Osteoblast (primary cell): ENCODE measurements at places on chromosomes 2 and 18.
A peak's percentile ranks its signal among the peaks of the same experiment; 100 is the strongest.

- no peak for DNase-seq
- H3K4me3 ChIP-seq: no peak overlapping the region
- no peak overlapping the region for H3K27ac ChIP-seq
- H3K36me3 ChIP-seq: no peaks in the 10 kb centered on the region
- H3K27me3 ChIP-seq: no peaks in the 10 kb centered on the region
These were observed 37.9 kb downstream of the EHD3 start for GRCh38 chr2:31271851-31272267.

GRCh38 chr18:43563780-43564179 lies 286.5 kb upstream of the SYT4 start:
- DNase-seq: no peak
- no peak overlapping the region for H3K4me3 ChIP-seq
- no peaks in the 10 kb centered on the region for H3K4me1 ChIP-seq

DNA sequence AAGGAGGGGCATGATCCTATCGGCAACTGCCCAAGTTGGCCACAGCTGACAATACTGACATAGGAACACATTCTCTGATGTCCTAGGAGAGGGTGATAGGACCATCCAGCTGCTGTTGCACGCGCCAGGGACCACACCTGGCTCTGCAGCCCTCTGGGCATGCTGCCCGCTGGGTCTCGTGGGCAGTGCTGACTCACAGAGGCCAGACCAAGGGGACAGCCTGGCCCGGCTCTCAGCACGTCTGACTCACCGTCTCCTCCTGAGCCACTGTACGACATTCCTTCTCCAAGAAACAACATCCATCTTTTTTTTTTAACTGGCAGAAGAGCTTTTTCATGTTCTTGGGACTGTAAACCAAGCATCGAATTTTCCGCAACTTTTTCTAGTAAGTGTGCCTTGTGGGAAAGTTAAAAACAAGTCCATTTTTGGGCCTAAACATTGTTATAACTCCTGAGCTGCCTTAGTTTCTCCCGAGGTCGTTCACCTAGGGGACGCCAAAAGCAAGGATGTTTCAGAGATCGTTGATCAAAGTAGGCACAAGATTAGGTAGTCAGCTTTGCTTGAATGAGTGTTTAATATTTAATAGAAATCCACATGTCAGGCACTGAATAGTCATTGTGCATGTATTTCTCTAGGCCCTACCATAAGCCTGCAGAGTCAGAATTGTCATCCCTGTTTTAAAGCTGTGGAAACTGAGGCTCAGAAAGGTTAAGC lies 100.3 kb downstream of the TTC32 start:
- peaks cover 23% of the 10 kb centered on the region for H3K4me1 ChIP-seq
- H3K27me3 ChIP-seq: no peaks in the 10 kb centered on the region
- peak overlapping the region; percentile 79 for H3K27ac ChIP-seq
- DNase-seq: peak; percentile 96

DNA sequence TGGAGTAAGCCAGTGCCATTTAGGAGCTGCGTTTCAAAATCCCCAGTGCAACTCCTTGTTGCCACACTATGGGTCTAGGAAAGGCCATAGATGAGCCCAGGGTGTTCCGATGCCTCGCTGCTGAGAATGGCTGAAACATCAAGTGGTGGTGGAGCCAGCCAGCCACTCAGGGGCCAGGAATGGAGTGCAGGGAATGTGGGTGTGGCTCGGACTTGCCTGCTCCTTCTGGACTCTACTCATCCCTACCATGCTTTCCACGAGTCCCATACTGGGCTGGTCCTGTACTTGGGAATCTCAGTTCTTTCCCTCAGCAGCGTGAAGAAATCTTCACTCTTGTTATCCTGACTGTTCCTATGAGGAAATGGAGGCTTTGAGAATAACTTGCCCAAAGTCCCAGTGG lies 143.5 kb downstream of the INSIG2 start:
- DNase-seq: no peak
- H3K4me3 ChIP-seq: no peak overlapping the region
- H3K4me1 ChIP-seq: no peaks in the 10 kb centered on the region
- H3K27me3 ChIP-seq: peaks cover 2% of the 10 kb centered on the region

DNA sequence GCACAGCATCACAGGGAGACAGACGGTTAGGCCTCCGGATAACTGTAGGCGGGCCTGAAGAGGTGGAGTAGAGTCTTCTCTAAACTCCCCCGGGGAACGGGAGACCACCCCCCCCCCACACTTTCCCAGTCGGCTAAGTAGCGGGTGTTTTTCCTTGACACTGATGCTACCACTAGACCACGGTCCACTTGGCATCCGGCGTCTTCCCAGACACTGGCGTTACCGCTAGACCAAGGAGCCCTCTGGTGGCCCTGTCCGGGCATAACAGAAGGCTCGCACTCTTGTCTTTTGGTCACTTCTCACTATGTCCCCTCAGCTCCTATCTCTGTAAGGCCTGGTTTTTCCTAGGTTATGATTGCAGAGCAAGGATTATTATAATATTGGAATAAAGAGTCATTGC lies 25.7 kb upstream of the NCL start:
- DNase-seq: no peak
- no peaks in the 10 kb centered on the region for H3K4me1 ChIP-seq
- H3K27me3 ChIP-seq: no peaks in the 10 kb centered on the region
- H3K36me3 ChIP-seq: no peaks in the 10 kb centered on the region
- H3K4me3 ChIP-seq: no peak overlapping the region
- no peak overlapping the region for H3K27ac ChIP-seq

DNA sequence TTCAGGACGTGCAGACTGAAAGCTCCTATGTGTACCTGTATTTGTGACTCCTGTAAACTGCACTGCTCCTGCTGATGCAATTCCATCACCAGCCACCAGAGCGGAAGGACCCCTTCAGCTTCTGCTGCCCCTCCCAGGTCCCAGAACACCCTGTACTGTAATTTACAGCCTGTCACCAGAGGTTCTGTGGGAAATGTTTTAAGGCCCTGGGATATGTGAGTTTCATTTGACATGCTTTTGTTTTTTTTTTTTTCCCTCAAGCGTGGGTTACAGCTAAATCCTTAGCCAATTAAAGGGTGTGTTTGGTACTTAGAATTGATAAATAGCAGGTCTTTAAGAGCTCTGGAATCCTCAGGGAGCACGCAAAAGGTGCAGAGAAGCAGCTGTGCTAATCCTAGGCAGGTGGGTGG lies 79.4 kb downstream of the KCTD1 start:
- no peaks in the 10 kb centered on the region for H3K36me3 ChIP-seq
- DNase-seq: no peak
- no peak overlapping the region for H3K27ac ChIP-seq
- no peaks in the 10 kb centered on the region for H3K4me1 ChIP-seq

- H3K27ac ChIP-seq: no peak overlapping the region
- no peaks in the 10 kb centered on the region for H3K4me1 ChIP-seq
- H3K36me3 ChIP-seq: no peaks in the 10 kb centered on the region
These were observed 496.9 kb downstream of the EPHA4 start for GRCh38 chr2:221075203-221075602.

GRCh38 chr18:11801573-11801972 lies 49.6 kb upstream of the CHMP1B start:
- no peak overlapping the region for H3K4me3 ChIP-seq
- H3K27me3 ChIP-seq: no peaks in the 10 kb centered on the region
- H3K4me1 ChIP-seq: peaks cover 4% of the 10 kb centered on the region
- H3K27ac ChIP-seq: no peak overlapping the region
- no peaks in the 10 kb centered on the region for H3K36me3 ChIP-seq
- DNase-seq: no peak

DNA sequence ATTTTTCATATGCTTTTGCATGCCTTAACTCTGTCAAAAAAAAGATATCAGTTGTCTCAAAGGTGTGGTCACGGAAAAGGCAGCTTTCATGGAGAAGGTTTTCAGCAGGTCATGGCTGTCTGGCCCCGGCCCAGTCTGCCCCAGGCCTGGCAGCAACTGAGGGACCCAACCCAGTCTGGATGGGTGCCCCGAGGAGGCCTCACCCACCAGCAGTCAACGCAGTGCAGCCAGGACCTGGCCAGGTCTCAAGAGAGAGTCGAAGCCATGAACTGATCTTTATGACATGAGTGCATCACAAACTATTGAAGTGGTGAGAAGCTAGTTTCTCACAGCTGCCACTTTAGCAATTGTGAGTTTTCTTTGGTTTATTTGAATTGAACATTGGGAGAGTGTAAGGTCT lies 7.9 kb downstream of the TUBB6 start:
- DNase-seq: no peak
- peak overlapping the region; percentile 80 for H3K27ac ChIP-seq
- no peak overlapping the region for H3K4me3 ChIP-seq
- no peaks in the 10 kb centered on the region for H3K27me3 ChIP-seq
- H3K36me3 ChIP-seq: peaks cover 93% of the 10 kb centered on the region
- peaks cover 35% of the 10 kb centered on the region for H3K4me1 ChIP-seq

GRCh38 chr18:13179566-13180113 lies 38.9 kb upstream of the LDLRAD4 start:
- H3K27me3 ChIP-seq: peaks cover 11% of the 10 kb centered on the region
- DNase-seq: no peak
- H3K27ac ChIP-seq: no peak overlapping the region
- no peaks in the 10 kb centered on the region for H3K4me1 ChIP-seq

DNA sequence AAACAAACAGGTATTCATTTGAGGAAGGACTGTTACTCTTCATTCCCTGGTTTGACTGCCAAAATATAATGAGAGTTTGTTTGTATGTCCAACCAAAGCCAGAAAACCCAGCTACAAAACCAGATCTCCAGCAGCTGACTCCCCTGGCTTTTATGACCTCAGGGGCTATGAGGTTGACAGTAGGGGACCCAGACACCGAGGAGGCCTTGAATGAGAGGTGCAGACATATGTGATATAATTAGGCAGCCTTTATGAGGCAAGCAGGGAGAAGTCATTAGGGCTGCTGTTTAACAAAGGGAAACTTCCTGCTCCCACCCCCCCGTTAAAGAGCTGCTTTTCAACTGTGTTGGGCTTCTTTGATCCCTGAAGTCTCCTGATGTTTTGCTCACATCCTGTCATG lies 236.7 kb downstream of the SLC4A3 start:
- H3K27me3 ChIP-seq: no peaks in the 10 kb centered on the region
- no peak overlapping the region for H3K27ac ChIP-seq
- DNase-seq: no peak
- no peak overlapping the region for H3K4me3 ChIP-seq
- H3K36me3 ChIP-seq: no peaks in the 10 kb centered on the region

DNA sequence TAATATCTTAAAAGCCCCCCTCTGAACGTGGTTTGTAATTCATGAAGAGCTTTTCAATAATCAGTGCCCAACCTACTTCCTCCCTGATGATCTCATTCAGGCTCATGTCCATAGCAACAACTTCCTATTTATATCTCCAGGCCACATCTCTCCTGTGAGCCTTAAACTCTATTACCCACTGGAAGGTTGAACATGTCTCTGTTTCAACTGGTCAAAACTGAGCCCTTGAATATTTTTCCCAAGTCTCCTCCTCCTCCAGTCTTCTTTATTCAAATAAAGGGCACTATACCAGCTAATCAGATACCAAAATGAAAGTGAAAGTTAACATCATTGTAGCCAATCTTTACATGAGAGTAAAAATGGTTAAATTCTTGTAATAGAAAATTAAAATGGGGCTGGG lies 63.7 kb upstream of the ITGA4 start:
- H3K27me3 ChIP-seq: no peaks in the 10 kb centered on the region
- peak overlapping the region; percentile 34 for H3K4me3 ChIP-seq
- peak; percentile 80 for DNase-seq
- no peaks in the 10 kb centered on the region for H3K36me3 ChIP-seq
- peaks cover 6% of the 10 kb centered on the region for H3K4me1 ChIP-seq

- H3K4me1 ChIP-seq: peaks cover 22% of the 10 kb centered on the region
- H3K27me3 ChIP-seq: no peaks in the 10 kb centered on the region
- H3K36me3 ChIP-seq: no peaks in the 10 kb centered on the region
- peak; percentile 90 for DNase-seq
- H3K27ac ChIP-seq: peak overlapping the region; percentile 67
These were observed 24.9 kb upstream of the RAB10 start for GRCh38 chr2:26008851-26009566.

- DNase-seq: peak; percentile 82
- H3K27ac ChIP-seq: peak overlapping the region; percentile 3
- no peaks in the 10 kb centered on the region for H3K27me3 ChIP-seq
- peaks cover 18% of the 10 kb centered on the region for H3K4me1 ChIP-seq
- H3K36me3 ChIP-seq: peaks cover 9% of the 10 kb centered on the region
- H3K4me3 ChIP-seq: no peak overlapping the region
These were observed 83.9 kb downstream of the AAK1 start for GRCh38 chr2:69559442-69560146.

- peaks cover 8% of the 10 kb centered on the region for H3K4me1 ChIP-seq
- no peak overlapping the region for H3K4me3 ChIP-seq
- no peak for DNase-seq
- peaks cover 2% of the 10 kb centered on the region for H3K36me3 ChIP-seq
- H3K27ac ChIP-seq: no peak overlapping the region
- no peaks in the 10 kb centered on the region for H3K27me3 ChIP-seq
These were observed 141.1 kb downstream of the DOCK10 start for GRCh38 chr2:224901121-224901676.
